Fibroblast of skin of back (primary cell): ENCODE measurements at places on chromosomes 2 and 18.

DNA sequence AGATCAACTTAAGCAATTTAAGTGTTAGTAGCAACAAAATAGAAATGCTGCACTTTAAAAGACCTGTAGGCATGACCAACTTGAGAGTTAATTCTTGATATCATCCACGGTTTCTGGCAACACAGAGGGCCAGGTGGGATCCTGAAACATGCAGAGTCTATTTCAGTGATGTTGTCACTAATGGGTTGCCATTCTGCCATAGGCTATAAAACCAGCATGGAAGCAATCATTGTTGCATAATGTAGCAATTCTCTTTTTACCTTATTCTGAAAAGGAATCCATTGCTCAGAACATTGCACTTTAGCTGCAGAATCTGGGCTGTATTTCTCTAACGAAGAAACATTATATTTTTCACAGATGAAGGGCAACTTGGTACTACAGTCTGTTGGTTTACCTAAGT is 53.9 kb upstream of the CD302 start:
- DNase-seq = no peak

GRCh38 chr2:236833501-236834073 is 252.1 kb upstream of the COPS8 start:
- DNase-seq = peak; percentile 50

DNA sequence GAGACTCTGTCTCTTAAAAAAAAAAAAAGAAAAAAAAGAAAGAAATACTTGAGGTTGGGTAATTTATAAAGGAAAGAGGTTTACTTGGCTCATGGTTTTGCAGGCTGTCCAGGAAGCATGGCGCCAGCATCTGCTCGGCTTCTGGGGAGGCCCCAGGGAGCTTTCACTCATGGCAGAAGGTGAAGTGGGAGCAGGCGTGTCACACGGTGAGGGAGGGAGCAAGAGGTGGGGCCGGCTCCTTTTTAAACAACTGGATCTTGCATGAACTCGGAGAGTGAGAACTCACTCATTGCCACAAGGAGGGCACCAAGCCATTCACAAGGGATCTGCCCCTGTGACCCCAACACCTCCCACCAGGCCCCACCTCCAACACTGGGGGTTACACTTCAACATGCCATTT is 30.6 kb downstream of the CYP26B1 start:
- no peak for DNase-seq

- DNase-seq = no peak
These were observed 512.0 kb downstream of the CMPK2 start for GRCh38 chr2:6353669-6354068.

DNA sequence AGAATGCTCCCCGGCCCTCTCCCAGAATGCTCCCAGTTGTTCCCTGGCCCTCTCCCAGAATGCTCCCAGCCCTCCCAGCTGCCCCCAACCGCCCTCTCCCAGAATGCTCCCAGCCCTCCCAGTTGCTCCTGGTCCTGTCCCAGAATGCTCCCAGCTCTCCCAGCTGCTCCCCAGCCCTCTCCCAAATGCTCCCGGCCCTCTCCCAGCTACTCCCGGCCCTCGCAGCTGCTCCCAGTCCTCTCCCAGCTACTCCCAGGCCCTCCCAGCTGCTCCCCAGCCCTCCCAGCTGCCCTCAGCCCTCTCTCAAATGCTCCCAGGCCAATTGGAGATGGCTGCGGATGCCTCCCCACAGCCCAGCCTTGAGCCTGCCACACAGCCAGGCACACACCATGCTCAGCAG is 31.1 kb downstream of the BIN1 start:
- no peak for DNase-seq

DNA sequence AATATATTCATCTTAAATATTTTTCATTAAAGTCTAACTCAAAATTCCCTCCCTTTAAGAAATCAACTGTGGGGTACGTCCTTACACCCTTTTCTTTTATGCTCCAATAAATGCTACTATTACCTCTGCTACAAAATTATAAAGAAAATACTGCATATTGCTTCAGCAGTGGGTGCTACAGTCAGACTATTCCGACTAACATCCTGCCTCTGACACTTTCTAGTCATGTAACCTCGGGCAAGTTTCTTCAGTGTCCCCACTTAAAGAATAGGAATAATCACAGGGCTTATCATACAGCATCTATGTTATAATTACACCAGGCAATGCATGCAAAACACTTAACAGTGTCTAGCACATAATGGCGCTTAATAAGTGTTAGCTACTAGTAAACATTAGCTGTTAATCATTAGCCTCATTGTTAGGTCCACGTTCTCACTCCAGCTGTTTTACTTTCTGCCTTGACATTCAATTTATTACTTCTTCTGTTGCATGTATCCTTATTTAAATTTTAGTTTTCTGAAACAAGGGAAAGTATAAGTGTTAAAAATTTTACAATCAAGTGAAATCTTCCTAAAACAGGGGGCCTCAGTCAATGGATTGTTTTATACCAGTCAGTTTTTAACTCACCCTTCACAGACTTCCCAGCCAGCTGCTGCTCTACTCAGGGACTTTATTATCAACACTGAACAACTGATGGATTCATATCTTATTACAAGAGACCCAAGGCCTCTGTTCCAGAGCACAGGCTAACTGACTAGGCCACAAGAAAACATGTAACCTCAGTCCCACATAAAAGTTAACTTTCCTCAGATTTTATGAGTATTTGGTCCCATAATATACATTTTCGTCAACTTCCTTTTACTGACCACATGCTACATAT is 54.0 kb downstream of the CLASP1 start:
- no peak for DNase-seq

- peak; percentile 18 for DNase-seq
These were observed 1579.0 kb upstream of the NXPH2 start for GRCh38 chr2:140359056-140359771.

DNA sequence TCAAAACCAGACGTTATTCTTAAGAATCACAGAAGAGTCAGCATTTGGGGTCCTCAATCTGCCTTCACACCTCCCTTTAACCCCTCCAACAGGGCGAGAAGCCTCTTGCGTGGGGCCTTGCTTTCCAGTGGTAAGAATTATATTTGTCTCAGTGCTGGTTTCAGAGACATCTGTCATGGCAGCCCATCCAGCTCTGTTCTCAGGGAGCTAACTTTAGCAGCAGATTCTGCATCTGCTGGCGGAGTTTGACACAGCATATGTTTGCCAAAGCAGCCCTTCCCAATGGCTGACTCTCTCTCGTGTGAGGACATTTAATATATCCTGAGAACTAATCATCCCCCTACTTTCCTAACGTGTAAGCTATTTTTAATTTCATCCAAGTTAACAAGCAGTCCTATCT is 91.5 kb upstream of the BCL11A start:
- no peak for DNase-seq

DNA sequence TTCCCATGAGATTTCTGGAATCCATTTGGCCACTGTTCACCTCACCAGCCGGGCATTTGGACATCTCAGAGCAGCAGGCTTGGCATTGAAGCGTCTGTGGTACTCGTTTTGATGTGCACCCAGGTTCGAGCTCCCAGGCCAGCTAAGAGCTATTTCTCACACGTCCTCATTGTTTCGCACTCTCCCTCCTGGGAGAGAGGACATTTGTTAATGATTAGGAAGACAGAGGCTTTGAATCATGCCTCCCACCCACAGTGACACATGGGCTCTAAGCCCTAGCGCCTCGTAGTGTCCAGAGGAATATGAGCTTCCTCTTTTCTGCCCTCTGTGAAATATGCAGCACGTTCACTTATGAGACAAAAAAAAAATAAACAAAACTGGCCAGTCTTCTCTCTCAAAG is 361.8 kb downstream of the RND3 start:
- DNase-seq = peak; percentile 93

DNA sequence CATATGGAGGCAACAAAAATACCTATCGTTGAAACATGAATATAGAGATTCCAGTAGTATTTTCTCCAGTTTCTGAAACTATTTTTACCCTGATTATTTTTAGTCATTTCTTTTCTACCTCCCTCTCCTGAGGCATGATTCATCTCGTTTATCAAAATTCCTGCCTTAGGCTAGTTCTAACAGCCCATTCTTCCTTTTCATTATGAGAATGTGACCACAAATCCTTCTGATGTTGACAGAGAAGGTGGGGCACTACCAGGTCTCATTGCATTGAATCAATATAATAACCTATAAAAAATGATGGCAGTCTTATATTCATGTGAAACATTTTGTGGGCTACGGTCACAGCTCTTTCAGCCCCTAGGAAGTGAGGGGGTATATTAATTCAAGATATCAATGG is 406.5 kb upstream of the UBE2E3 start:
- peak; percentile 46 for DNase-seq

DNA sequence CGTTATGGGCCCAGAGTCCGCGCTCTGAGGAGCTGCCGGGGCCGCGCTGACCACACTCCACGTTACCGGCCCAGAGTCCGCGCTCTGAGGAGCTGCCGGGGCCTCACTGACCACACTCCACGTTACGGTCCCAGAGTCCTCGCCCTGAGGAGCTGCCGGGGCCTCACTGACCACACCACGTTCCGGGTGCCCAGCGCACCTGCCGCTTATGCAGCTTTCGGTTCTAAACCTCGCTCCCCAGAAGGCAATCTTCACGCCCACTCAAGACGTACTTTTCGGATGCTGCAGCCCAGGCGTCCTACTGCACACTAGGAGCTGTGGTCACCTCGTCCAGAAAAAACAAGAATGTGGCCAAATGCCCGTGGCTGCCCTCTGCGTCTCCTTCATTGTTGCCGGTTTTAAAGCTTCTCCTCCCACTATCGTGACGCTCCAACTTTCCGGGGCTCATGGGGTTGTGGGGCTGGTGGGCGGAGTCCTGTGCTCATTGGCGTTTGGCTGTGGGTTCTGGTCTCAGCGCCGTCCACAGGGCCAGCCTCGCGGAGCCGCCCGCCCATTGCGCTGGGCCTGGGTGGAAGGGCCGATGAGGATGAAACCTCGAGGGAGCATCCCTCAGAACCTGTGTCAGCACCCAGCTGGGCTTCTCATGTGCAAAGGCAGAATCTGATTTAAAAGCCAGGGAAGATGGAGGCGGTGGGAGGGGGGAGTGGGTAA is 11.9 kb downstream of the KCNG2 start:
- DNase-seq = no peak

- DNase-seq = peak; percentile 36
These were observed 117.3 kb downstream of the TTC27 start for GRCh38 chr2:32745191-32745590.

DNA sequence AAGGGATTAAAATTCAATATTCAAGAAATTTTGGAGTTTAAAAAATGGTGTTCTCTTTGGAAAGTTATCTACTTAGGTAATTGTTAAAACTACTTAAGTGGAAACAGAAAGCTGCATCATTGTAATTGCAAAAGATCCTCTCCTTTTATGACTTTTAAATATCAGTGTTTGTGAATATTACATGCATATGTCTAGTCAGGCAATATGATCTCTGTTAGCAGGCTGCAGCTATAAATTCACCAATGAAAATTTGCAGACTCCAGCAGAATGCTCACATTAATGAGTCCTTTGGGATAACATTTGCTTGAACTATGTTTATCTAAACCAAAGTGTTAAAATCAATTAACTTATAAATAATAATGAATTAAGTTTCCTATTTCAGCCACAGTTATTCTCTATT is 59.2 kb upstream of the CSRNP3 start:
- DNase-seq = no peak

DNA sequence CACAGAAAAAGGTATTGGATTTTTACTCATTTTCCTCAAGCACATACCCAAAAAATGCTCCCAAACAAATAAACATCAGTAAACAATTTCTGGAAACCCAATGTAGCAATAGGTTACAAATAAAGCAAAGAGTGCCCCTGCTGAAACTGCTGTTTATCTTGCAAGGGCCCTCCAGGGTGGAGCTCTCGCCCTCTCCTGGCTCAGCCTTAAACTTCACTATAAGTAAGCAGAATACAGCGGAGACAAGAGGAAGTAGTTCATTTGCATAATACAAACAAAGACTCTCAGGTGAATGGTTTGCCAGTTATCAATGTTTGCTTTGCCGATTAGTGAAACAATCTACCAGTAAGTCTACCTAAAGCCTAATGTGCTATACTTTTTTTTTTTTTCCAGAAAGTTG is 437.6 kb downstream of the DLGAP1 start:
- no peak for DNase-seq

DNA sequence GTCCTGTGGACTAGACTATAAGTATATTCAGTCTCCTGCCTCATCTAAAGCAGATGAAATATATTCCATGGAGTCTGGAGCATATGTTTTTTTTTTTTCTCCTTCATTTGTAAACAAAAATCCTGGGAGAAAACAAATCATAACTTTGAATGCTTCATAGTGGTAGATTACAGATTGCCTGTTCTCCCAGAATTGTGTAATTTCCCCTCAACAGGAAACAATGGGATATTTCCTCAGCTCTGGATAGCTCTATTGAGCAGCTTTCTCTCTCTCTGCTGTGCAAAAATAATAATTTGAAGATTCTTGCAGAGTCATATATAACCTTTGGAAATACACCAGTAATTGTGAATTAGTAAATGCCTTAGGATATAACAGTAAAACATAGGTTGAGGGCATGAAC is 1406.6 kb upstream of the ACVR2A start:
- DNase-seq = no peak

GRCh38 chr2:193868132-193868531 is 1673.4 kb upstream of the TMEFF2 start:
- DNase-seq = no peak

DNA sequence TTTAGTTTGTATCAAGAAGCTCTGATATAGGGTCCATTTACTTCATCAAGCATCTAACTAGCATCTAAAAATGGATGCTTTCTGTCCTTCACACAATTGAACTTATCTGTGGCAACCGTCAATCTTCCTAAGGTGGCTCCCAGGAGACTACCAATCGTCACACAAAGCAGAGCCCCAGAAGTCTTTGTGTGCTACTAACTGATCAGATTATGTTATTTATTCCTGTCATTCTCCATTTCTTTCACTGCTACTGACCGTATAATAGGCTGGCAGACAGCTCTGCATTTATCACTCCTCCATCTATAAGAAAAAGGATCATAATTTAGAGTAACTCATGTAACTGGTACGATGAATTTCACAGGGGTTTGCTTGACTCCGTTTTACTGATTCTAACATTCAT is 585.0 kb upstream of the NXPH2 start:
- no peak for DNase-seq

DNA sequence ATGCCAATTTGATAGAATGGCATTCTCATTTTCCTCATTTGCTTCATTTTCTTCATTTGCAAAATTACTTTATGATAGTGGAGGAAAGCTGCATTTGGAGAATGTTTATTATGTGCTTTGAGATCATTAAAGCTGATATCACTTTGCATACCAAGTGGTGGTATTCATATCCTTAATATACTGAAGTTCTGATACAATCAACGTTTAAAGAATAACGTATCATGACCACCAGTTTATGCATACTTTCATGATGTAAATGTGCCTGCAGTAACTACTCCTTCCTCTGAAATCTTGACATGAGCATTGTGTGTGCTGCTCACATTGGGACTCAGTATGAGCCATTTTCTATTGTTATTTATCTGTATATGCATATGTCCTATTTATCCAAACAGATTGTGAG is 302.1 kb downstream of the ARHGAP15 start:
- peak; percentile 16 for DNase-seq
